Cortex of kidney (tissue), 1 donor: ENCODE measurements at places on chromosomes 11 and 22.

GRCh38 chr11:66070604-66071380 lies 720 bp downstream of the PACS1 start:
- DNase-seq = no peak

DNA sequence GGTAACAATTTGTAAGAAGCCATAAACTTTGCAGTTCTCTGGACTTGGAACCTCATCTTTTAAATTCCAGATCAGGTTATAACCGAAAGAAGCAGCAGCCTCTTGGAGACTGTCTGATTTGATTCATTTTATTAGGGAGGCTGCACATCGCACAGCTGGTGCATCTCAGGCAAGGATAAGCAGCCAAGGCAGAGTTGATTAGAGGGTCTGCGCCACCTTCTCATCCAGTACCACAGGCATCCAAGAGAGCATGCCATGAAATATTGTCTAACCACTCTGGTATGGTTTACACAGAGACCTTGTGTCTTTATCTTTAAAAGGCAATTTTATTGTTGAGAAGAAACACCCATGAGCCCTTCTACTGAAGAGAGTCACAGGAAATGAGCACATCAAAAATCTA lies 16.2 kb upstream of the CWF19L2 start:
- DNase-seq = no peak

- no peak for DNase-seq
Measured at GRCh38 chr11:75770102-75770501, 1.5 kb downstream of the DGAT2 start.

- DNase-seq = no peak
Measured at GRCh38 chr11:433641-434040, 8.2 kb downstream of the ANO9 start.

- no peak for DNase-seq
Measured at GRCh38 chr11:87463486-87464102, 425.9 kb downstream of the TMEM135 start.

DNA sequence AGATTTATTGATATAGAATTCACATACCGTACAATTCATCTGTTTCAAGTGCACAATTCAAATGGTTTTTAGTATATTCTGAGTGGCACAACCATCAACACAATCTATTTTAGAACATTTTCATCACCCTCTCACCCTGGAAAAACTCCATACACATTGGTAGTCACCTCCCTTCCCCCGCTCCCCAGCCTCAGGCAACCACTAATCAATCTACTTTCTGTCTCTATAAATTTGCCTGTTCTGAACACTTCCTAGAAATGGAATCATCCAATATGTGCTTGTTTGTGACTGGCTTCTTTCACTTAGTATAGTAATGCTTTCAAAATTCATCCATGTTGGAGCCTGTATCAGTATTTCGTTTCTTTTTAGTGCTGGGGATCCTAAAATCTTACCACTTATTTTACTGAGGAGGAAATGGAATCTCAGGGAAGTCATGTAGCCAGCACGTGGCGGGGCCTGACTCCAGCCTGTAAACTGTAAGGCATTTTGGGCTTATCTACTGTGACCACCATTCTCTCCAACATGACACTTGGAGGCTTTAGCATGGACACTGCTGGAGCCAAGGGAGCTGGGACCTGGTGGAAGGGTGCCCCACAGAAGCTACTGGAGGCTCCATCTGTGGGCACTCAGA lies 905 bp upstream of the UCP3 start:
- no peak for DNase-seq

GRCh38 chr22:24144056-24144777 lies 37.1 kb upstream of the SUSD2 start:
- no peak for DNase-seq

DNA sequence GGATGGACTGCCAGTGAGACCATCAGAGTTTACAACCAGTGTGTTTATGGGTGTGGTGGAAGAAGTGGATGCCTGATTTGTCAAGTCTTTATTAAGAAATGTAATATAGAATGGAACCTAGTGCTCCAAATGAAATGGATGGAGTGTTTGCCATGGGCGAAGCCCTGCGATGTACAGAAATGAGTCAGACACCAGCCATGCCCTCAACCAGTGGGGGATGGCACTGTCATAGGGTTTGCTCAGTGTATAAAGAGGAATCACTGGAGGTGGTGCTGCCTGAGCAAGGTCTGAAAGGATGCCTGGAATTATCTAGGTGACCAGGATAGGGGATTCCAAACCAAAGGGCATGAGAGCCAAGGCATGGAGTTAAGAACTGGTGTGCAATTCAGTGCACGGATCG lies 120.9 kb upstream of the MTNR1B start:
- no peak for DNase-seq

DNA sequence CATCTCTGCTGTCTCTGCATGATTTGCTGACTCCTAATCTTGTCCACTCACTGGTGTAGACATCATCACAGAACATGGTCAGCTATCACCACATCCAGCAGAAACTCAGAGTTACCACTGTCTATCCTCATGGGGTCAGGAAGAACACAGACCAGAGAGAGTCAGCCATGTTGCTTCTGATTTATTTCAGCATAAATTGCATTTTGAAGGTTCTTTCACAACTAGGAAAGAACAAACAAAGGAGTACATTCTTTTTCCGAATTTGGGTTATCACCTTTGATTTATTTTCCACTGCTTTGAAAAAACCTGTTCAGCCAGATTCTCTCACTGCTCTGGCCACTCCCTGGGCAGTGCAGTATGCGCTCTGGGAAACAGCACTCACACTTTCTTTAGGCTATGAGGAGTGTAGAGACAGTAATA lies 172.0 kb upstream of the MTMR2 start:
- no peak for DNase-seq

DNA sequence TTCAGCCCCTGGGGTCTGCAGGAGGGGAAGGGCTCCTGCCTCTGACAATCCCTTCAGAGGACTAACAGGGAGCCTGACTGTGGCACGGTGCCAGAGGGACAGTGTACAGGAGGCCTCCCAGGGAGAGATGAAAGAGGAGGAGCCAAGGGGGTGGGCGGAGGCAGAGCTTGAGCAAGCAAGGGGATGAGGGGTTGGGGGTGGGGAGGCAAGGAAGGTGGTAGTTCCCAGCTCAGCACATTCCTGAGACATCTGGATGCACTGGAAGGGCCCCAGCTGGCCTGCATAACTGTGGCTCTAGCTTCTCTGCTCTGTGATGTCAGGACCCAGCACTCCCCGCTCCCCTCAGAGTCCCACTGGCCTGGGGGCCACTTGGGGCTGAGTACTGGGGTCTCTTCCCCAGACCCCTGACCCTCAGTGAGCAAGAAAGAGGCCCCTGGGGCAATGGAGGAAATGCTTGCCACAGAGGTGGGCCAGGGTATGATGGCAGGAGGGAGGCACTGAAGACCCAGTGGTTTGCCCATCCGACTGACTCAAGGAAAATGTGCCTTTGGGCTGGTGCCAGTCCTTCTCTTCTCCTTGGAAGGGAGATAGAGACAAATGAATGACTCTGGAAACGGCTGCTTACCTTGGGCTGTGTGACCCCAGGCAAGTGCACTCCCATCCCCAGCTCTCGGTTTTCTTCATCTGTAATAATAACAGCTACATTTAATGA lies 13.3 kb downstream of the CREB3L1 start:
- DNase-seq = no peak

- no peak for DNase-seq
Measured at GRCh38 chr11:104765401-104766095, 132.7 kb downstream of the CASP12 start.

- no peak for DNase-seq
Measured at GRCh38 chr22:49191506-49191980, 636.1 kb downstream of the BRD1 start.

- no peak for DNase-seq
Measured at GRCh38 chr11:122345586-122345985, 229.6 kb upstream of the BLID start.

DNA sequence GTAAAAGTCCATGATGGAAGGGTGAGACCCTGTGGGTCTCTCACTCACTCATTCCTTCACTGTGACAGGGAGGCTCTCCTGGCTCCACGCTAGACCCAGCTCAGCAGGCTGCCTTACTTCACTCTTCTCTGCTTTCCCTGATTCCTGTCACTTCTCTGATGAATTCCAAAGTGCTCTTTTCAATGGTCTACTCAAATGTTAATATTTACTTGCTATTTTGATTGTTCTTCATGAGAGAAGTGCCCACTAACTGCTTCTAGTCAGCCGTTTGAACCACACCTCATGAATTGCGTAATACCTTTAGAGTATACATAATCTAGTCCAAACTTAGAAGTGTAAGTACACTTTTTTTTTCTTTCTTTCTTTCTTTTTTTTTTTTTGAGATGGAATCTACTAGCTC lies 1350.2 kb upstream of the RAG2 start:
- no peak for DNase-seq

DNA sequence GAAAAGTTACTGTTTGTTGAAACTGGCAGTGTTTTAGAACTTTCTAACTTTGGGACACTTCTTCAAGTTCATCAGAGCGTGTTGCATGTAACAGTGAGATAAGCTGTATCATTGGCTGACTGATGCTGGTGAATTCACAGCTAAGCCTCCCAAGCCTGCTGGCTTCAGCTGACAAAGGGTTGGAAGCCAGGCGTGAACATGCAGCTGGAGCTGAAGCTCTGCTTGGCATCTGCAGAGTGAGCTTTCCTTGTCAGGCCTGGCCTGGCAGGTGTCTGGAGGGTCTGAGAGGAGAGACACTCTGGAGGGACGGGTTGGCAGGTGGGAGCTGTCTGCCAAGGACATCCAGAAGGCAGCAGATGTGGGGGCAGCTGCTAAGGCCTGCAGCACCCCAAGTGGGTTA lies 1.5 kb downstream of the AMPD3 start:
- no peak for DNase-seq

DNA sequence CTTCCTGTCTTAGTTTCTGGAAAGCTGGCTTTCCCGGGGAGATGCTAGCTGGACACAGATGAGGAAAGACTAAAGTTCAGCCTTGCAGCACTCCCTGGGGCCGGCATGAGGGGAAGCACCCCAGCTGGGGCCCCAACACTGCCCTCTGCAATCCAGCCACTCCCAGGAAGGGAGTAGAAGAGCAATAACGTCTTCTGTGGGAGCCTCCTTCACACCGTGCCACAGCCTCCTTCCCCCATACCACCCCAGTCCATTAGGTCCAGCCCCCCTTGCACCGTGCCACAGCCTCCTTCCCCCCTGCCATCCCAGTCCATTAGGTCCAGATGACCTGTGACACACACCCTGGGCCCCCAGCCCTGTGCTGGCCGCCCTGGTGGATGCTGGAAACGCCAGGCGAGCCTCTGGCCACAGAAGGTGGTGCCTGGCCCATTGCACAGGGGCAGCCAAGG lies 44.1 kb upstream of the PRDM11 start:
- DNase-seq = no peak

GRCh38 chr11:6251990-6252473 lies 7.6 kb upstream of the CCKBR start:
- no peak for DNase-seq

DNA sequence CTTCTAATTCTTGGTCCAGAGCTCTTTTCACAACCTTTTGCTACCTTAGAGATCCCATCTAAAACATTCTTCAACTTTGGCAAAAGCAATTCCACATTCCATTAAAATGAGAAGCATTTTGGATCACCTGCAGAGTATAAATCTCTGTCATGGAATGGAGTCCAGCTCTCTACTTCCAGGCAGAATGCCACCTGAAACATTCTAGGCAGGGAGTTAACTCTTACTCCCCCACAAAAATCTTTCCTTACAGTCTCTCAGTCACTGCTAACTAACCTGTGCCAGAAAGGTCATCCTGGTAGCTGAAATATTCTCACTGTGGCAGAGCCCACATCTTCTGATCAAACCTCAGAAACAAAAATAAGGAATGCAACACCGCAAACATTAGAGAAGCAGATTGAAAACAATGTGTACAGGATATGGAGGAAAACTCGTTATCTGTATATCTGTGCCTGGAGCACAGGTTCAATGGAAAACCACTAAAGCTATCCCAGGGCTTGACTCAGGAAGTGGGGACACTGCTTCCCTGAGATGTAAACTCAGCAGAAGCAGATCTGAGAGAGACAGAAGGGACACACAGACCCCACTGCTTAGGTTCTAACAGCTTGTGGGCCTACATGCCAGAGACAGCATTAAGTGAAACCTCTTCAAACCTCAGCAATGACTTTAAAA lies 78.9 kb downstream of the KCNC1 start:
- no peak for DNase-seq

DNA sequence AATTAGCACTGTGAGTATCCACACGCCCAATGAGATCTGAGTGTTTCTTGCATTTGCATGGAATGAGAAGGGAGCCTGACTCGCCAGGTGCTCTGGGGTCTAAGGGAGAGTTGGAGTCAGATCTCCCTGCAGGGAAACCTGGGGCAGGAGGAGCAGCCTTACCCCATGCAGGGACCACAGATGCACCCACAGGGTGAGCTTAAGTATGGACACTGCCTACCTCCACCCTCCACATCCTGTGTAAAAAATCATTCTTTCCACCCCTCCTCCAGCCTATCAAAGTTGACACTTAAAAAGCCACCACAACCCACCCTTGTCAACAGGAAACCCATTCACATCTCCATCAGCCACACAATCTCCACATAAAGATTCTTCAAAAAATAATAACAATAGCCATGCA lies 67.0 kb upstream of the IGLL5 start:
- no peak for DNase-seq

GRCh38 chr22:18145676-18146388 lies 4.1 kb upstream of the USP18 start:
- DNase-seq = no peak

DNA sequence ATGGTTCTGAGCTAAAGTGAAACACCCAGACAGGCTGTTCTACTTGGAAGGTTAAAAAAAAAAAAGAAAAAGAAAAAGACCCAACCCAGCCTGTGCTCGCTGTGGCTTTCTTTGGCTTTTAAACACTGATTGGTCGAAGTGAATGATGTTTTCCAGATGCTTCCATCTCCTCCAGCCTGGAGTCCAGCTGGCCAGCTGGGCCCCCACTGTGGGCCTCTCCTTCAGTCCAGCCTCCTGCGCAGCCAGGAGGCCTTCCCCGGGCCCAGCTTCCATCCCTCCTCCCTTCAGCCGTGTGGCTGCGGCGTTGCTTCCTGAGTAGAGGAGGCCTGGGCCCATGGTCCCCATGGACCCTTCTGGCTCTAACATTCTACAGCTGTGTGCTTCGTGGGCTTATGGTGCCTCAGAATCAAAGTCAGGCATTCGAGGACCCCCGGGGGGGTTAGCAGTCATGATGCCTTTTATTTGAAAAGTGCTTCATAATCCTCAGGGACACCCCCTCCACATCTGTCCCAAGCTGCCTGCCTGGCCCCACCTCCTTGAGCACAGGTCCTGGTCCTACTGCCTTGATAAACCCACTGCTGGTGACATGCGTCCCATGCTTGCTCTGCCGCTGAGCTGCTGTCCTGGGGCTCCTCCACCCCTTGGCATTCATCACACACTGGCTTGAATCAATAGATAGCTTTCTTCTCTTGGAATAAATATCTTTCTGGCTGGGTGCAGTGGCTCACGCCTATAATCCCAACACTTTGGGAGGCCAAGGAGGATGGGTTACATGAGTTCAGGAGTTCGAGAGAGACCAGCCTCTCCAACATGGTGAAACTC lies 42.2 kb upstream of the FBLN1 start:
- no peak for DNase-seq
